MCF 10A (cell line): ENCODE measurements at places on chromosomes 7 and 10.

DNA sequence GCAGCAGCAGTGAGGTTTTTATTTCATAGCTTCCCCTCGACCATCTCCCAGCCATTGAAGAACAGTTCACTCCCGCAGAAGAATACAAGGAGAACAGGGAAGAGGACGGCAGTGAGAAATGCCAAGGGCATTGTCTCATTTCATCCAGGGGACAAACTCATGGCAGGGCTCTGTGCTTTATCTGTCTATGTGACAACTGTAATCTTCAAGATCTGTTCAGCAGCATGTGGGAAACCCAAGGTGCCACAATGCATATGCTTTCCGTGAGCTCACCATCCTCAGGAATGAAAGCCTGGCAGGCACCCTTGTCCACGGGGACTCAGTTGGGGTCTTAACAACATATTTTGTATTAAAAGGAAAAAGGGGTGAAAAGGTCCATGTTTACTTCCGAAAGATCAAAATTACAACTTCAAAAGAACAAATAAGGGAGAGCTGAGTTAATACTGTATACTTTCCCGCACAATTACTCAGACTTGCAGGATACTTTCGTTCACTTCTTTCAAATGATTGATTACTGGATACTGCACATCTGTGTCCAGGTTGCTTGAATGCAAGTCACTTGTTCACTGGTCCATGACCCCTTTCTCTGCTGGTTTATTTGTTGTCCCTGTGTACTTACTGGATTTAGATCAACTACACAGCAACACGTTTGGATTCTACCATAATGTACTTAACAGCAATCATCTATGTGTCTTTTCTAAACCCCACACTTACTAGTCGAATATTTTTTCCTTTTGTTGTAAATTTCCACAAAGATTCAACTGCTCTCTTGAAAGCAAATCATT is 90.1 kb upstream of the ATP6V0A4 start:
- H3K4me1 ChIP-seq, result peaks cover 13% of the 10 kb centered on the region
- H3K36me3 ChIP-seq, result no peaks in the 10 kb centered on the region
- no peaks in the 10 kb centered on the region for H3K27me3 ChIP-seq
- H3K4me3 ChIP-seq, result no peak overlapping the region
- H3K27ac ChIP-seq, result peak overlapping the region; percentile 16

- H3K4me3 ChIP-seq, result no peak overlapping the region
- H3K4me1 ChIP-seq, result no peaks in the 10 kb centered on the region
- no peaks in the 10 kb centered on the region for H3K36me3 ChIP-seq
These were observed 103.9 kb downstream of the LRRC18 start for GRCh38 chr10:48835781-48836180.

DNA sequence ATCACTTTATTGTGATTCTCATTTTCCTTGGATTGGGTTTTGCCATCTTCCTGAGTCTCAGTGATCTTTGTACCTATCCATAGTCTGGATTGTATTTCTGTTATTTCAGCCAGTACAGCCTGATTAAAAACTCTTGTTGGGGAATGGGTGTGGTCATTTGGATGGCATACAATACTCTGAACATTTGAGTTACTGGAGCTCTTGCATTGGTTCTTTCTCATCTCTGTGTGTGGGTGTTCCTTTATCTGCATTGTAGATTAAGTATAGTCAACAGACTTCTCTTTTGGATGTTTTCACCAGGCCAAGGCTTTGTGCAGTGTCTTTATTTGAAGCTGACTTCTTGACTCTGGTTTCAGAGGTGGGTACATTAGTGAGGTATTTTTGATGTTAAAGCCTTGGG is 42.2 kb downstream of the RUNDC3B start:
- no peak overlapping the region for H3K4me3 ChIP-seq
- H3K27ac ChIP-seq, result no peak overlapping the region
- no peaks in the 10 kb centered on the region for H3K36me3 ChIP-seq
- no peak for DNase-seq
- no peaks in the 10 kb centered on the region for H3K4me1 ChIP-seq

DNA sequence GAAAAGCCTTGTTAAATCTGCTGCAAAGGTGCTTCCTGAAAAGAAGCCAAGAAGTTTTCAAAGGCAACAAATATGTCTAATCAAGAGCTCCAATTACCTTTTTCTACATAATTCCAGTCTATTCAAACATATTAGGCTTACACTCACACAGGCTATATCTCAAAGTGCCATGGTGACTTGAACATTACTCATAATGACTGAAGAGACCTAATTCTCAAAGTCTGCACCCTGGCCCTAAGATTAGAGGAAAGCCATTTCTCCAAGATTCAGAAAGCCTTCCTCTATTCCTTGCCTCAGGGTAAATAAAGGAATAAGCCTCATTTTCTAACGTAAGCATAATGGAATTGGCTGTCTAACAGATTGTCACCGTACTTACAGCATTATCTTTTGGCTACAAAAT is 78.3 kb upstream of the THSD7A start:
- H3K36me3 ChIP-seq, result no peaks in the 10 kb centered on the region
- H3K27ac ChIP-seq, result no peak overlapping the region
- no peak overlapping the region for H3K4me3 ChIP-seq
- no peaks in the 10 kb centered on the region for H3K4me1 ChIP-seq
- DNase-seq, result no peak

DNA sequence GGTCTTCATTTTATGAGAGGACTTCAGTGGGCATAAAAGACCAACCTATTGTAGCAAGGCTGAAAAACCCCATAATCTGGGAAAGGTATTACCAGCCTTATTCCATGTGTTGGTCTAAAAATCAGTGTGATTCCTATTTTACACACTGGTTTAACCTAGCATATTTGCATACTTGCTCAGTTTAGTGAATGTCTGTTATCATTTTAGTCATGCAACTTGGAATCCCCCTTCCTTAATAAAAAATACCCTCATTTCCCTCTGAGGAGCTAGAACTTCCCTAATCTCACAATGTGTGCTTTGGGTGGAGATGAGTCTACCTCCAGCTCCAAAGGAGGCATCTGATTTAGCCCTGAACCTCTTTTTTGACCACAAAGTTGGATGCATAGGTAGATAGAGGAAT is 312.8 kb upstream of the SORCS1 start:
- no peaks in the 10 kb centered on the region for H3K27me3 ChIP-seq
- H3K36me3 ChIP-seq, result no peaks in the 10 kb centered on the region
- DNase-seq, result no peak
- H3K27ac ChIP-seq, result no peak overlapping the region
- H3K4me1 ChIP-seq, result no peaks in the 10 kb centered on the region

- no peak for DNase-seq
- H3K27me3 ChIP-seq, result no peaks in the 10 kb centered on the region
- H3K36me3 ChIP-seq, result peaks cover 7% of the 10 kb centered on the region
- no peak overlapping the region for H3K4me3 ChIP-seq
These were observed 176.2 kb downstream of the GNAT3 start for GRCh38 chr7:80335511-80336231.

- DNase-seq, result no peak
- H3K27ac ChIP-seq, result no peak overlapping the region
- no peaks in the 10 kb centered on the region for H3K27me3 ChIP-seq
- no peaks in the 10 kb centered on the region for H3K36me3 ChIP-seq
These were observed 408.2 kb upstream of the ADARB2 start for GRCh38 chr10:2145491-2145890.

- H3K36me3 ChIP-seq, result no peaks in the 10 kb centered on the region
- no peak for DNase-seq
- H3K4me3 ChIP-seq, result no peak overlapping the region
- no peak overlapping the region for H3K27ac ChIP-seq
- H3K4me1 ChIP-seq, result no peaks in the 10 kb centered on the region
These were observed 105.6 kb upstream of the HABP2 start for GRCh38 chr10:113447278-113447677.

- H3K36me3 ChIP-seq, result no peaks in the 10 kb centered on the region
- no peak overlapping the region for H3K27ac ChIP-seq
- DNase-seq, result peak; percentile 21
- H3K4me1 ChIP-seq, result no peaks in the 10 kb centered on the region
- no peaks in the 10 kb centered on the region for H3K27me3 ChIP-seq
These were observed 53.5 kb downstream of the DNAJC12 start for GRCh38 chr10:67784474-67784873.

DNA sequence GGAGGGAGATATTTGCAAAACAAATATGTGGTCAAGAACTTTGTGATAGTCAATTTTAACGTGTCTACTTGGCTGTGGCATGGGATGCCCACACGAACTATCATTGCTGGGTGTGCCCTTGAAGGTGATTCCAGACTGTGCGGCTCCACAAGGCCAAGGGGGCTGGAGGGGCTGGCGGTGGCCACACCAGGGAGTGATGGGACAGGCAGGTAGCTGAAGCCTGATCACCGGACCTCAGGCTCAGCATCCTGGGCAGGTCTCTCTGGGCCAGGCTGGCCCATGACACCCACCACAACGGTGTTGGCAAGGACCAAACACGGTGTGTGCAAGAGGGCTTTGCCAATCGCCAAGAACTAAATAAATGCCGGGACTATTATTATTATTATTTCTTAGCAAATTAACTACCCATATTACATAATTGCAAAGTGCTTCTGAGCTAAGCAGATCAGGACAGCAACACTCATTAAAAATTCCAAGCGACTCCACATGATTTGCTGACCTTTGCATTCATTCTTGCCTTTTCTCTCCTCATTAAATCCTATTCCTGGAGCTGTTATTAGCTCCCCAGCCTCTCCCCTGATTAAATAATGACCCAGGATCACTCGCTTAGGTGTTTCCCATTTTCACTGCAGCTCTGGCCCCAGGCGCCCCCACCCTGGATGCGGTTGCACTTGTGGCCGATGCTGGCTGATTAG is 35.4 kb upstream of the PPP2R2D start:
- H3K4me3 ChIP-seq, result no peak overlapping the region
- peaks cover 55% of the 10 kb centered on the region for H3K27me3 ChIP-seq
- no peaks in the 10 kb centered on the region for H3K36me3 ChIP-seq
- no peak overlapping the region for H3K27ac ChIP-seq
- no peaks in the 10 kb centered on the region for H3K4me1 ChIP-seq

GRCh38 chr10:106911096-106911495 is 253.4 kb downstream of the SORCS1 start:
- H3K27me3 ChIP-seq, result no peaks in the 10 kb centered on the region
- H3K27ac ChIP-seq, result no peak overlapping the region
- H3K4me3 ChIP-seq, result no peak overlapping the region
- DNase-seq, result no peak
- H3K36me3 ChIP-seq, result no peaks in the 10 kb centered on the region
- H3K4me1 ChIP-seq, result no peaks in the 10 kb centered on the region

DNA sequence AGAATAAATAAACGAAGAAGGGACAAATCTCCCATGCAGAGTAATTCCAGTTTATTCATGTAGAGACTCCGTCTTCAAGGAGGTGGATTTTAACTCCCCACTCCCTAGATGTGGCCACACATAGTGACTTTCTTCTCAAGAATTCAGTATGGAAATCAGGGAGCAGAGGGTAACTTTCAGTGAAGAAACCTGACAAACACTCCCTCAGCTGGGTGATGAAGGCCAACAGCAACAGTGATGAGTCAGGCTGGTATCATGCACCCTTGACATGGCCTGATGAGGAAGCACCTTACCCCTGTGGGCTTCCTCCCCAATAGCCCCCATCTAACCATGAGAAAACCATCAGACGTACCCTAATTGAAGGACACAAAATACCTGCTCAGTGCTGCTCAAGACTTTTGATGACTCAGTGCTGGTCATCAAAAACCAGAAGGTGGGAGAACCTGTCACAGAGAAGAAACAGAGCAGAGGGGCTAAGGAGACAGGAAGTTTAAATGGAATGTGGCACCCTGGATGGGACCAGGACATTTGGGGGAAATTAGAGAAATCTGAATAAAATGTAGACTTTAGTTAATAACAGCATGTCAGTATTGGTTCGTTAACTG is 50.6 kb downstream of the ADAMTS14 start:
- no peak overlapping the region for H3K27ac ChIP-seq
- H3K4me1 ChIP-seq, result peaks cover 6% of the 10 kb centered on the region
- no peaks in the 10 kb centered on the region for H3K36me3 ChIP-seq
- H3K4me3 ChIP-seq, result no peak overlapping the region
- no peaks in the 10 kb centered on the region for H3K27me3 ChIP-seq
- DNase-seq, result peak; percentile 36

GRCh38 chr10:63698787-63699150 is 177.6 kb downstream of the REEP3 start:
- H3K4me1 ChIP-seq, result peaks cover 31% of the 10 kb centered on the region
- no peak overlapping the region for H3K27ac ChIP-seq
- no peak for DNase-seq
- H3K4me3 ChIP-seq, result no peak overlapping the region
- H3K36me3 ChIP-seq, result no peaks in the 10 kb centered on the region

- peaks cover 13% of the 10 kb centered on the region for H3K4me1 ChIP-seq
- H3K36me3 ChIP-seq, result peaks cover 4% of the 10 kb centered on the region
- peak; percentile 70 for DNase-seq
- H3K27ac ChIP-seq, result peak overlapping the region; percentile 84
These were observed 83.1 kb downstream of the SH3PXD2A start for GRCh38 chr10:103772096-103772845.

- H3K4me1 ChIP-seq, result no peaks in the 10 kb centered on the region
- no peak for DNase-seq
- no peak overlapping the region for H3K4me3 ChIP-seq
- no peak overlapping the region for H3K27ac ChIP-seq
- no peaks in the 10 kb centered on the region for H3K36me3 ChIP-seq
These were observed 113.0 kb downstream of the TRIL start for GRCh38 chr7:28845106-28845505.

- H3K27me3 ChIP-seq, result peaks cover 94% of the 10 kb centered on the region
- H3K27ac ChIP-seq, result no peak overlapping the region
- H3K4me1 ChIP-seq, result no peaks in the 10 kb centered on the region
These were observed 192.8 kb upstream of the MAGI2 start for GRCh38 chr7:79646278-79646677.

DNA sequence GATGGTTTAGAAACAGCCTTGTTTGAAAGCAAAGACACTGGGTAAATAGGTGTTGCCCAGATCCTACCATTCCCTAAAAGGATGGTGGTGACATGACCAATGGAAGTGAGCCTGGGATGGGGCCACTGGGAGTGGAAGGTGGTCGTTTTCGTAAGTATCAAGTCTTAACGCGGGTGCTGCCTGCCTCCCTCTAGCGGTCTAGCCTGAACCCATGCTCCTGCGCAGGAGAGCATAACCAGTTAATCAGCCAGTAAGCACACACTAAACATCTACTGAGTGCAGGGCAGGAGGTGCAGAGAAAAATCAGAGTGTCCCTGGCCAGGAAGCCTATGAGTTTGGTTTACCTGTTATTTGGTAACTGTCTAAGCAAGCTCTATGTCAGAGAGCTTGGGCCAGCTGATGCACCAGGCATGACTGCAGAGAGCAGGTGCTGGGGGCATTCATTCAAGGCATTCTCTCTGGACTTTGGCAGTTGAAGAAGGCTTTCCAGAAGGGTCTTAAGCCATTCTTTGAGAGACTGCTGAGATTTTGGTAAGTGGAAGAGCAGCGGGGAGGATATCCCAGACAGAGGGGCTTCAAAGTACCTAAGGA is 930 bp downstream of the GARIN1A start:
- H3K4me3 ChIP-seq, result no peak overlapping the region
- H3K36me3 ChIP-seq, result peaks cover 20% of the 10 kb centered on the region
- DNase-seq, result peak; percentile 27
- H3K27me3 ChIP-seq, result no peaks in the 10 kb centered on the region
- no peaks in the 10 kb centered on the region for H3K4me1 ChIP-seq
- no peak overlapping the region for H3K27ac ChIP-seq

DNA sequence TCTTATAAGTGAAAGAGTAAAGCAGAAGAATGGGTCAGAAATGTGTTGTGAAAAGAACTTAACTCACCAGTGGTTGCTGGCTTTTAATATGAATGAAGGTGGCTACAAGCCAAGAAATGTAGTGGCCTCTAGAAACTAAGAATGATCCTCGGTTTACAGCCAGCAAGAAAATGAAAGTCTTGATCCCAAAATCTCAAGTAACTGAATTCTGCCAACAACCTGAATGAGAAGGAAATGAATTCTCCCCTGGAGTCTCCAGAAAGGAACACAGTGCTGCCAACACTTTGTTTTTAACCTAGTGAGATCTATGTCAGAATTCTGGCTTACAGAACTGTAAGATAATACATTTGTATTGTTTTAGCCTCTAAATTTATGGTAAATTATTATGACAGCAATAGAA is 193.0 kb downstream of the FZD1 start:
- DNase-seq, result no peak
- H3K4me3 ChIP-seq, result no peak overlapping the region
- H3K4me1 ChIP-seq, result no peaks in the 10 kb centered on the region
- no peaks in the 10 kb centered on the region for H3K27me3 ChIP-seq
- no peaks in the 10 kb centered on the region for H3K36me3 ChIP-seq
- no peak overlapping the region for H3K27ac ChIP-seq
